ENCODE measurements at places on chromosomes 11 and 22.

DNA sequence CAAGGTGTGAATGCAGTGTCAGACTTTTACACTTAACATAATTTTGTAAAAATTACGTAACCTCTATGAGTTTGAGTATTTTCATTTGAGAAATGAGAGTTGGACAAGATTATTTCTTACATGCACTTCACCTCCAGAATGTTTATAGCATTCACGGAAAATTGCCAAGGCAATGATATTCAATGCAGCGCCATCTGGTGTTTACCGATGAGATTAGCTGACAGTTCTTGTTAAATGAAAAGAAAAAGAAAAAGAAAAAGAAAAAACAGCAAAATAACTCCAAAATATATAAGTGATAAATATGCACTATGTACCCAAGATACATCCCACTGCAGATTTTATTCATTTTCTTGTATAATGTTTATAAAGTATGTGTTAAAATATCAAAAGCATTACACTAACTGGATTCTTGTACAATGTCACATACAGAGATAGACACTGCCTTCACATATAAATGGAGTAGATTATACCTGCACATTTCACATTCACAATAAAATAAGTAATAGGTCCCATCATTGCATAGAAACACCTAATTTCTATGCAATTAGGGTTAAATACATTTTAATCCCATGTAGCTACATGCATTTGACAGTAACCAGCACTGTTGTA is 976.3 kb upstream of the FAT3 start:
- DNase-seq = peak; percentile 10

DNA sequence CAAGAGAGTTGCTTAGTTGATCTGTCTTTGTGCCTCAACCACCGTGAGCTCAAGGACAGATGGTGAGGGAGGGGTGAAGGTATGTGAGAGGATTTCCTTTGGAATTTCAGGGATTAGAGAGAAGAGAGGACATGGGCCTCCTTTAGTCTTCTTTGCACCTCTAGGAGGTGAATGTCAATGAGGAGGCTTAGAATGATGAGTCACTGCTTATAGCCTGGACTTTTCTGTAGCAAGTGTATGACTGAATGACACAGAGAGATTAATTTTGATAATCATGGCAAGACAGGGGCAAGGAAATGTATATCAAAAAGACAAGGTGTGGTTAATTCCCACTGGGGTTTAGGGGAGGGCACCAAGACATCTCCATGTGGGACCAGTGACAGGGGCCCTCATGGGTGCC is 947.3 kb upstream of the TENM4 start:
- no peak for DNase-seq

DNA sequence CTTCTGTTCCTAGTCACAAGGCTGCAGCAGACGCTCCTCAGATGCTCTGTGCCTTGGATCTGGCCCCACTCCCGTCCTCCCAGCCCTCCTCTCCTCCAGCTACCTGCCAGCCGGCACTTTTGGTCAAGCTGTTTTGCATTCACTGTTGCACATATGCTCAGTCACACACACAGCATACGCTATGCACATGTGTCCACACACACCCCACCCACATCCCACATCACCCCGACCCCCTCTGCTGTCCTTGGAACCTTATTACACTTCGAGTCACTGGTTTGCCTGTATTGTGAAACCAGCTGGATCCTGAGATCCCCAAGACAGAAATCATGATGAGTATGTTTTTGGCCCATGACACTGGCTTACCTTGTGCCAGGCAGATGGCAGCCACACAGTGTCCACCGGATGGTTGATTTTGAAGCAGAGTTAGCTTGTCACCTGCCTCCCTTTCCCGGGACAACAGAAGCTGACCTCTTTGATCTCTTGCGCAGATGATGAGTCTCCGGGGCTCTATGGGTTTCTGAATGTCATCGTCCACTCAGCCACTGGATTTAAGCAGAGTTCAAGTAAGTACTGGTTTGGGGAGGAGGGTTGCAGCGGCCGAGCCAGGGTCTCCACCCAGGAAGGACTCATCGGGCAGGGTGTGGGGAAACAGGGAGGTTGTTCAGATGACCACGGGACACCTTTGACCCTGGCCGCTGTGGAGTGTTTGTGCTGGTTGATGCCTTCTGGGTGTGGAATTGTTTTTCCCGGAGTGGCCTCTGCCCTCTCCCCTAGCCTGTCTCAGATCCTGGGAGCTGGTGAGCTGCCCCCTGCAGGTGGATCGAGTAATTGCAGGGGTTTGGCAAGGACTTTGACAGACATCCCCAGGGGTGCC is 109.8 kb downstream of the BCR start:
- peak; percentile 59 for DNase-seq

DNA sequence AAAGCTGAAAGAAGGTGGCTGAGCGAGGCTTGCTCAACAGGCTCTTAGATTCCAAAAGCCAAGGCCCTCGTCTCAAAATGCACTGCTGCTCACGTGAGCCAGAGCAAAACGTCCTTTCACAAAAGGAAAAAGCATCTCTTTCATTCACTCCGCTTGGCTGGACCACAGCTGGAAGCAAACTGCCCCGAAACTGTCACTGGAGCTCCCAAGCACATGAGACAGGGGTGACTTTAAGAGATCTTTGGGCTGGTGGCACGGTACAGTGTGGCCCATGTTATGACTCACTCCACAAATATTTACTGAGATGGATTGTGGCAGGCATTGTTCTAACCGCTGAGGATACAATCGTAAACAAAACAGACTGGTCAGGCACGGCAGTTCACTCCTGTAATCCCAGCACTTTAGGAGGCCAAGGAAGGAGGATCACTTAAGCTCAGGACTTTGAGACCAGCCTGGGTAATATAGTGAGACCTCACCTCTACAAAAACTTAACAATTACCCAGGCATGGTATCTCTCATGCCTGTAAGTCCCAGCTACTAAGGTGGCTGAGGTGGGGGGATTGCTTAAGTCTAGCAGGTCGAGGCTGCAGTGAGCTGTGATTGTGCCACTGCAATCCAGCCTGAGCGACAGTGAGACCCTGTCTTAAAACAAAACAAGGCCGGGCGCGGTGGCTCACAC is 3.6 kb downstream of the PLA2G6 start:
- DNase-seq = no peak

DNA sequence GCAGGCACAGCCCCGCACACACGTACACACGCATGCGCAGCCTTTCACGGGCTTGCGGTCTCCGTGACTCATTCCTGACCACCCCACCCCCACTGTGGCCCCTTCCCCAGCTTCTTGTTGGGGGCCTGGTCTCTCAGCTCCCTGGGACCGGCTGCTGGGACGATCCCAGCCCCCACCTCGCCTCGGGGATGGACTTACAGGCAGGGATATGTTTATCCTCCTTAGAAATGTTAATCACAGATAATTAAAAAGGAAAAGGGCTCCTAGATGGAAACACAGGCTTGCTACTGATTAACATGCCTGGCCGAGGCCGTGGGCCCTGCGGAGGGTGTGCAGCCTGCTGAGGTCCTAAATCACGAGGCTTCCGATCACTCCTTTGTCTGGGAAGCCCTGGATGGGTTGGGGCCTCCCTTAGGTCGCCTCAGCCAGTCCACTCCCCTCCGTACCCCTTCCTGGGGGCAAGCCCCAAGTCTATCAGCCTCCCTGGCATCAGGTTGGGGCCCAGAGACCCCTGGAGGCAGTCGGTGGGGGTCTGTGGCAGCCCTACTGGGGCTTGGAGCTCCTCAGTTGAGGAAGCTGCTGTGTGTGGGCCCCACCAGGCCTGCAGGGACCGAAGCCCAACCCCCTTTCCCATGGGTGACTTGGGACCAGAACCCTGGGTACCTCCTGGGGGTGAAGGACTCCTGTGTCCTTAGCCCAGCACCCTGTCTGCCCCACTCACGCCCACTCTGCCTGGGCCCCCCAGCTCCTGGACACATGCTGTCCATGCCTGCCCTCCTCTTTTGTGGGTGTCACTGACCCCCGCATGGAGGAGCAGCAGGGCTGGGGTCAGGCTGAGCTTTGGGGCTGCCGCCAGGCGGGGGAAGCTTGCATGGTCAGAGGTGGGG is 20.6 kb downstream of the TSPAN4 start:
- no peak for DNase-seq

DNA sequence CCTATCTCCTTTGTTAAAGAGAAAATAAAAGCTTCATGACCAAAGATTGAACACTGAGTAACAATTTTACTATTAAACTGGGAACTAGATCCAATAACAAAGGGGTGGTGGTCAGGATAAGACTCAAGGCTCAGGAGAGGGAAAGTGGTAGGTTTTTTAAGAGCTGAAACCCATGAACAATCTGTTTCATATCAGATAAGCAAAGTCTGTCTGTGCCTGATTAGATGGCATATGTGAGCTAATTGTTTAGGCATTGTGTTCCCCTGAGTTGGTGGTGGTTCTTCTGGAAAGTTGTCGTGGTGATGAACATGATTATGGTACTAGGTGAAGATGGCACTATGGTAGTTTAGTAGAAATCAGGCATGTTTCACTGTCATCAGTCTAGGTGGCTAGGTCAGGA is 24.4 kb downstream of the USP47 start:
- no peak for DNase-seq

- no peak for DNase-seq
Observed at GRCh38 chr22:23571486-23571885, 8.6 kb downstream of the IGLL1 start.

DNA sequence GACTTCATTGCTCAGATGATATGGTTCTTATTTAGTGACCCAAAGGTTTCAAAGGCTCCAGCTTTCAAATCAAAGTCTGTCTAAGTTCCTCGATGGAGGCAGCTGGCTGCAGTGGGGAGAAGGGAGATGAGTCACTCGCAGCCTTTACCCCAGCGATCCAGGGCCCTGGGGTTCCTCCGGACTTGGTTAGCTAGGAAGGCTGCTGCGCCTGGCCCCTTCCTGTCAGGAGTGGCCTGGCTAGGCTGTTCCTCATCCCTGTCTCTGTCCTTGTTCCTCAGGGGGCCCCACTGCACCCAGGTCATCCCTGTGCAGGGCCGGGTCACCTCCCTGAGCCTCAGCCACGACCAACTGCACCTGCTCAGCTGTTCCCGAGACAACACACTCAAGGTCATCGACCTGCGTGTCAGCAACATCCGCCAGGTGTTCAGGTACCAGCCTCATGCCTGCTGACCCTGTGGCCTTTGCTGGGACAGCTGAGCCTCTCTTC is 13.9 kb downstream of the ATG16L2 start:
- no peak for DNase-seq

GRCh38 chr11:131867457-131868257 is 497.2 kb downstream of the NTM start:
- DNase-seq = no peak

DNA sequence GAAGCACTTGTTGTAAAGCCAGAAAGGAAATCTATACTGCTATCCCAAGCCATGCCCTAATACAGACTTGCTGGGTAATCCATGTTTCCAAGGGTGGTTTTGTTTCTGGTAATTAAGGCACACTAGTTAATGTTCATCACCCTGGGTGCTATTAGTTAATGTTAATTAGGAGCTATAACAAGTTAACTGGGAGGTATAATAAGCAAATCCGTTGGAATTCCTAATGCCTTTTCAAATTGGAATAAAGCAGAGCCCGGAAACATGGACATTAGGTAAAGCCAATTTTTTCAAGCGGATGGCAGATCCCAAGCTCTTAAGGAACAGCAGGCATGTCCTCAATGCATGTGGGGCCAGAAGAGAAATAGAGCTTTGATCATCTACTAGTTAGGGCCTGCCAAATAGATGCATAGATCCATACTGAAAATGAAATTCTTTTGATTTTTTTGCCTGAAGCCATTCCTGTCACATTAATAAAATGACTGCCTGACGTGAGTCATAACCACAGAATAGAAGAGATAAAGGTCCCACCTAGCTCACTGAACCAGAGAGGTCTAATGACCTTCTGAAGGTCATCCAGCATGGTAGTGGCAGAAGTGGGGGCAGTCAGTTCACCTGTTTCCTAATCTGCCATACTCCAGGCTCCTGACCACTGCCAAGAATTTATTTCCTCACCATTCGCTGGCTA is 28.5 kb upstream of the CCDC34 start:
- DNase-seq = no peak

GRCh38 chr11:19849947-19850593 is 137.4 kb downstream of the NAV2 start:
- no peak for DNase-seq

DNA sequence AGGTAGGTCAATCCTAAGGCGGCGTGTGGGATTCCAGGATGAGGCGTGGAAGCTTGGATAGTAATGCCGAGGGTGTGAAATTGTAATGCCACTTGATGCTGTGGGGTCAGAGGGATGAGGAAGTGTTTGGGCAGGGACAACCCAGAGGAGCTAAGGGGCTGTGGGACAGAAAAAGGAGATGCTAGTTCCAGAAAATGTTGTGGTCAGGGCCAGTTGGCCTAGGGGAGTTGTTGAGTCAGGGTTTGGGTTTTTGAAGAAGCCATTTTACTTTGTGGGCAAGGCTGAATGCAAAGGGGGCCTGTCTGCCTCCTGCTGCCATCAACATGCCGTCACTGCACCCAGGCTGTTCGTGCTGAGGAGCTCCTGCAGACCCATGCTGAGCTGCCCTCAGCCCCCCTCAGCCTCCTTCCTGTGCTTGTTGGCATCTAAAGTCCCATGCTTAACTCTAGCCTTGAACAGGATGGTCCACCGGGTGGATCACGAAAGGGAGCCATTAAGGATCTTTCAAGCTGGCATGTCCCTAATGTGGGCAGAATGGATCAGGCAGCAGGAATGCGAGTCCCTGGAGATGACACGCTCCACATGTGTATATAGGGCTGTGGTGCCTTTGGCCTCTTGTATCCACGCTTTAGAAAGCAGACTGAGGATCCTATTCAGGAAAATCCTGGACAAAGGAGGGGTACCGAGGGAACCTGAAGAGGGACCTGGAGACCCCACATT is 2.1 kb downstream of the C11orf16 start:
- DNase-seq = no peak

DNA sequence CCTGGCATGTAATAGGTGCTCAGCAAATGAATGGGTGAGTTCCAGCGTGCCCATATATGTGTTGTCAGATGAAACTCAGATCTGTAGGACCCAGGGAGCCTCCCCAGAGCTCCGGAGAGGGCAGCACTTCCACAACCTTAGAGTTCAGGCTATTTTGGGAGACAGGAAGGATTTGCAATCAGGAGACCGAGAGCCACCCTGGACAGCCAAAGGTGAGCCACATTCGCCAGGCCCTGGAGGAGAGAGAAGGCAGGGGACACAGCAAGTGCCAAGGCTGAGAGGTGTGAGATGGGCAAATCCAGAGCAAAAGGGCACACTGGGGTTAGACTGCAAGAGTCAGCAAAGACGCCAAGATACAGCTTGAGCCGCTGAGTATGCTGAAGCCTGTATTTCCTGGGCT is 66.4 kb downstream of the CD82 start:
- no peak for DNase-seq

Measured in stimulated activated CD4-positive, alpha-beta T cell treated with anti-CD3 and anti-CD28 coated beads, Interleukin-2, amount 100 ng/mL, for 48 hours (primary cell).